ENCODE measurements at places on chromosomes 11 and 22.

DNA sequence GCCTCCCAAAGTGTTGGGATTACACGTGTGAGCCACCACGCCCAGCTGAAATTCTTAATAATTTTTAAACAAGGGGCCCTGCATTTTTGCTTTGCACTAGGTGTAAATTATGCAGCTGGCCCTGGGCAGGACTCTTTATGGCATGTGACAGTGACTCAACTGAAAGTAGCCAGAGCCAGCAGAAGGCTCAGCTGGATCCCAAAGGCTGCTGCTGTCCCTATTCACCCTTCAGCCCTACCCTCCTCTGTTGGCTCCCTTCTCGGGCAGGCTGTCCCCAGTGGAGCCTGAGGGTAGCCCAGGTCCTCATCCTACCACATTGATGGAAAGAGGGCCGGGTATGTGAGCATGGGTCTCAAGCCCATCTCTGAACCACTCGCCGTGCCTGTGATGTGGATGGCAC is 45.6 kb downstream of the CD82 start:
- no peak for DNase-seq

DNA sequence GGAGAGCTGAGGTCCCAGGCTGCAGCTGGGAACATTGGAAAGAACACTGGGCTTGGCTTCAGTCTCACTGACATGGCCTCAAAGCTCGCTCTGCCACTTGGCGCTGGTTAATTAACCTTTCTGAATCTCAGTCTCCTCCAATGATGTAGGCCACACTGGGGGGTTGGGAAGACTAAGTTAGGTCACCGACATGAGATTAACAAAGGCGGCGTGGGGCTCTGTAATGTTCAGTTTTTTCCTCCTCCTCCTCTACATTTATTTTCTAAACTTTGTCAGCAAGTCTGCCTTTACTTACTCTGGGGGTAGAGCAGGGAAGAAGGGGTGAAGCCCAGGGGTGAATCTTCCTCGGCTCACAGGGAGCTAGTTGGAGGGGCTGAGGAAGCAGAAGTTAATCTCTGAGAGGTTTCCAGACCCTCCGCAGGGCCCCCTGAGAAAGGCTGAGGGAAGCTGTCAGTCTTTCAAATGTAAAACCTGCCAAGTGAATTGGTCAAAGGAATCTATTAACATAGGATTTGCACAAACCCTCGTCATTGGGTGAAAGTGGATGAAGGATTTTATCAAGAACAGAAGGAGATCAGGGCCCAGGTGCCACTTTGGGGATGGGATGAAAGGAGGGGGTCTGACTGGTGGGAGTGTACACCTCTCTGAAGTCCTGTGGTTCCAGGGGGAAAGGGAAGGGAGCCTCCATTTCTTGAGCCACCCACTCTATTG is 32.1 kb upstream of the TENM4 start:
- DNase-seq: no peak

DNA sequence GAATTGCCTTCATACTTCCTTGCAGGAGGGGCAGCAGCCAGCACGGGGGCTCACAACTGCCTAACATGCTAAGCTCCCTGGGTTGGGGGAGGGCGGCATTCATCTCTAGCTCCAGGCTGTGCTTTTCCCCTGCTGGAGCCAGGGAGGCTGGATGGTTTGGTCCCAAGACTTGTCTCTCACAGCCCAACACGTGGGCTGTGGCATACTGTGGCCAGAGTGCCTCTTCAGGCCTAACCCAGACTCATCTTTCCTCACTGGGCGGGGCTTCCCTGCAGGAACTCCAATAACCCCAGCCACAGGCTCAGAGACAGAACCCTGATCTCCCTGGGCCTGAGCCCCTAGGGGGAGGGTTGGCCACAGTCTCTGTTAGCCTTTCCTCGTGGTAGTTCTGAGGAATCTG is 121.9 kb upstream of the PLET1 start:
- DNase-seq: no peak

- no peak for DNase-seq
Measured at GRCh38 chr11:12123273-12123672, 12.9 kb downstream of the MICAL2 start.

- DNase-seq: no peak
Measured at GRCh38 chr11:71335371-71335770, 83.0 kb upstream of the SHANK2 start.

DNA sequence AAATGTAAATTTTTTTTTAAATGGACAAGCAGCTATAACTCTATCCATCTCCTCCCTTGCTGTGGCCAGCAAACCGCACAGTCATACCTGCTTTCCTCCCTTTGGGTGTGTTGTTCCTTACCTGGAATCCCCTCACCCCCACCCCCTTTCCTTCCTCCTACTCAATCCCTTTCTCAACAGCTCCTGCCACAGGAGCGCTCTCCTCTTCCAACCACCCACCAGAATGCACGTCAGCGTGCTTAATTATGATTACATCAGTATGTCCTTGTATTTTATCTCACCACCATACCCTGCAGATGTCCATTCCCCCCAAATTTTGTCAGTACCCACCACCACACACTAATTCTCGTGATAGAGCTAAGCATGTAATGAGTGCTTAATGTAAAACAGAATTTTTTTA is 60.9 kb upstream of the LMO2 start:
- DNase-seq: no peak
